ENCODE measurements at places on chromosomes 6 and 20.

DNA sequence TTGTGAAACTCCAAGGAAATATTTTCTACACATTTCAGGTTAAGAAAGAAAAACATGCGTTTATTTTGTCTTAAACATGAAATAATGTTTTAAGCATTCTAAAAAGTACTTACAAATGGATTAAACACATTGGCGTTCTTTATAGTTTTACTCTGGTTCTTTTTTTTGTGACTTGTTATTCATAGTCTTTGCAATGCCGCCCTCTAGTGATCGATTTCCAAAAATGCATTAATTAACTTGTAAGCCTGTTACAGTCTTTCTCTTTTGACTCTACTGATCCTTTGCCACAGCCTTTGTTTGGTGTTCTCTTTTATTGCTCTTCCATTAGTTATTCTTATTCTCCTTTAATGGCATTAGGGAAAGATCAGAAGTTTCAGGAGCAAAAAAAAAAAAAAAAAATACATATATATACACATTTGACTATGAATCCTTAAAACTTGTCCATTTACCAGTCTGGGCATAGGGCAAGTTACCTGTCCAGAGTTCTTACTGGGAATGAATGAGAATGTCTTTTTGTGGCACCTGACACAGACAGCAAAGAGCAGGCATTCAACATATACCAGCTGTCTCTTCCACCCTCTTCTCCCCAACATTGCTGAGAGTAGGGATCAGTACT is 59.9 kb downstream of the MACROD2 start:
- H3K27me3 ChIP-seq = no peaks in the 10 kb centered on the region
- H3K36me3 ChIP-seq = no peaks in the 10 kb centered on the region
- H3K4me1 ChIP-seq = no peaks in the 10 kb centered on the region
- DNase-seq = peak; percentile 57

DNA sequence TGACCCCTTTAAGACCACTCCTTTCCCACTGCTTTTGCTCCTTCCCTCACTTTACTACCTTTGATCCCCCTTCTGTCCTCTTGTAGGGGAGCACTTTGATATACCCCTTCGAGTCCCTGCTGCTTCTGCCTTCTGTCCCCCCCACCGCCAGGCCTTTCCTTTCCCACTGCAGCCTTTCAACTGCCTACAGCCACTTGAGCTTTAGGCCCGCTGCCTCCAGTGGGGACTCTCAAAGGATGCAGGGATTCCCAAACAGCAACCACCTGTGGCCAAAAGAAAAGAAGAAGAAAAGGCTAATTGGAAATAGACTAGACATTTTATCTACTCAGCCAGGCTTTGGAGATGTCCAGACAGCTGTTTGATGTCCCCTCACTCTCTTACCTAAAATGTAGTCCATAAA is 77.0 kb upstream of the DTNBP1 start:
- peaks cover 5% of the 10 kb centered on the region for H3K4me1 ChIP-seq
- H3K27ac ChIP-seq = no peak overlapping the region
- peaks cover 6% of the 10 kb centered on the region for H3K27me3 ChIP-seq
- no peak for DNase-seq
- H3K4me3 ChIP-seq = no peak overlapping the region

GRCh38 chr20:49403012-49403411 is 79.5 kb downstream of the KCNB1 start:
- DNase-seq = no peak
- no peaks in the 10 kb centered on the region for H3K36me3 ChIP-seq
- H3K4me1 ChIP-seq = no peaks in the 10 kb centered on the region
- no peak overlapping the region for H3K27ac ChIP-seq

- DNase-seq = peak; percentile 63
- H3K27me3 ChIP-seq = peaks cover 14% of the 10 kb centered on the region
- no peak overlapping the region for H3K4me3 ChIP-seq
- no peaks in the 10 kb centered on the region for H3K4me1 ChIP-seq
- no peaks in the 10 kb centered on the region for H3K36me3 ChIP-seq
Measured at GRCh38 chr20:4681991-4682401, 39.7 kb upstream of the PRND start.

- no peak for DNase-seq
- H3K36me3 ChIP-seq = no peaks in the 10 kb centered on the region
- H3K27ac ChIP-seq = no peak overlapping the region
- no peak overlapping the region for H3K4me3 ChIP-seq
Measured at GRCh38 chr6:70657706-70658105, 10.0 kb upstream of the SMAP1 start.

GRCh38 chr20:14853079-14853478 is 515.7 kb upstream of the FLRT3 start:
- no peak for DNase-seq
- H3K27me3 ChIP-seq = no peaks in the 10 kb centered on the region
- H3K4me3 ChIP-seq = no peak overlapping the region
- no peaks in the 10 kb centered on the region for H3K36me3 ChIP-seq

- H3K27ac ChIP-seq = no peak overlapping the region
- no peak for DNase-seq
- H3K36me3 ChIP-seq = no peaks in the 10 kb centered on the region
- peaks cover 2% of the 10 kb centered on the region for H3K4me1 ChIP-seq
Measured at GRCh38 chr20:22453244-22454080, 130.9 kb downstream of the FOXA2 start.

DNA sequence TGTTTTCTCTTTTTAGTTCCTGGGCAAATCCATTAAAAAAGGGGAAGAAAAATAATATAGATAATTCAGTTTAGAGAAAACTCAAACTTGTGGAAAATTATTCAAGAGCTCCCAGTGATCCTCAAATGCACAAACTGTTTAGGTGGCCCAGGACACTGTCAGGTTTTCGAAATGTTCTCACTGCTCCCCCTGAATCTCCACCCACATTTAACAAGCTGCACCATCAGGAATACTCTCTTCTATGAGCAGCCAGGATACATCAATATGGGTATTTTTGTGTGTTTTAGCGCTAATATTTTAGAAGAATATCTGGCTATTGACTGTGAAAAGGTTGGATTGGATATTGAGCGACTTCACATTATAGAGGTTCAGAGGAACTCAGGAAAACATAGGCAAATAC is 43.9 kb downstream of the OR2B2 start:
- H3K36me3 ChIP-seq = no peaks in the 10 kb centered on the region
- no peak overlapping the region for H3K4me3 ChIP-seq
- H3K27me3 ChIP-seq = no peaks in the 10 kb centered on the region
- no peak for DNase-seq
- peaks cover 20% of the 10 kb centered on the region for H3K4me1 ChIP-seq

GRCh38 chr6:107235511-107235910 is 120.2 kb upstream of the BEND3 start:
- no peaks in the 10 kb centered on the region for H3K27me3 ChIP-seq
- H3K4me3 ChIP-seq = no peak overlapping the region
- H3K36me3 ChIP-seq = no peaks in the 10 kb centered on the region
- H3K4me1 ChIP-seq = no peaks in the 10 kb centered on the region
- no peak for DNase-seq

DNA sequence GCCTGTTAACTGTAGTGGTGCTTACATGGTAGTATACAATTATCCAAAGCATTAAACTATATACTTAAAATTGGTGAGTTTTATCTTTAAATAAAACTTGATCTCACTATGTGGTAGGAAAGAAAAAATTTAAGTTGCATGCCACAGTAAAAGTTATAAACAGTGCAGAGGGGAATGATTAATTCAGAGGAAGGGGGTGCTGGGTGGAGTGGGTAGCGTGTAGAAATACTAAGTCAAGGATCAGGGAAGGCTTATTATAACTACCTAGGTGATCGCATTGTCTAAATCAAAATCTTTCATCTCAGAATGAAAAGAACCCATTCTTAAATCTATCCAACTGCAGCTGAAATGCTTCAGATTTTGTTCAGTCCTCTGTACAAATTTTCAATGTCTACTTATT is 428.3 kb downstream of the ADGRB3 start:
- H3K27me3 ChIP-seq = no peaks in the 10 kb centered on the region
- no peak for DNase-seq
- no peak overlapping the region for H3K4me3 ChIP-seq
- H3K27ac ChIP-seq = peak overlapping the region; percentile 84

DNA sequence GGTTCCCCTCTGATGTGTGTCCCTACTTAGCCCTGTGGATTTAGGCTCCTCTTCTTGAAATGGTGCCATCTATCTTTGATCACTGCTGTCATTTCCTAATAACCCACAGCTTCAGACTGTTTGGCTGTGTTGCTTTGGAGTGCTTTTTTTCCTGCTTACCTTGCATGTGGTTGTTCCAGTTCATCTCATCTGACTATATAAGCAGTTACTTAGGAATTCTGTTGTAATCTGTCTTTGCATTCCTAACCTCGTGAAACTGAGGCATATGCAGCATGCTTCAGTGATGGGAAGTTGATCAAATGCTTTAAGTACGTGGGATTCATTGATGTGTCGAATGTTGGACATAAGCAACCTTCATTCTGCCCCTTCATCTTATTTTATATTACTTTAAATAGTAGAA is 115.8 kb upstream of the FLRT3 start:
- H3K27me3 ChIP-seq = no peaks in the 10 kb centered on the region
- no peaks in the 10 kb centered on the region for H3K36me3 ChIP-seq
- H3K4me3 ChIP-seq = no peak overlapping the region
- H3K4me1 ChIP-seq = no peaks in the 10 kb centered on the region

DNA sequence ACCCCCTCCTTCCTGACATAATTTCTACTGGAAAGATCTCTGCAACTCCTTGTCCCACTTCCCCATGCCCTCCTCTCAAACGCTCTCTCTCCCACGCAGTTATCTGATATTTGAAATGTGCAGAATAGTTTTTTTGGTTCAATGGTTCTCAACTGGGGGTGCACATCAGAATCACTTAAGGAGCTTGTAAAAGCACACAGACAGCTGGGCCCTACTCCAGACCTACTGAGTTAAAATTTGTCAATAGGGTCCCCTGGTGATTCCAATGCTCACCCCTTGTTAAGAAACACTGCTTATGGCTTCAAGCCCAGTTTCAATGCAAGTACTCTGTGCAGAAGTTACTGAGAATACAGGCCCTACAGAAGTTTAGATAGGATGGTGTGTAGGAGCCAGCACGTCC is 45.2 kb upstream of the KCNK16 start:
- no peaks in the 10 kb centered on the region for H3K36me3 ChIP-seq
- DNase-seq = no peak
- no peak overlapping the region for H3K4me3 ChIP-seq
- H3K27me3 ChIP-seq = no peaks in the 10 kb centered on the region
- peaks cover 7% of the 10 kb centered on the region for H3K4me1 ChIP-seq

Data from mesenchymal stem cell (in vitro differentiated cells and primary cell).